H7 (cell line): ENCODE measurements at places on chromosomes 3 and 15. TPM values are rescaled to one million over a fixed set of nuclear protein-coding genes. Genes with fewer than 3 reads are reported as not detected.

GRCh38 chr3:188842639-188843038 is 329.1 kb upstream of the TPRG1 start:
- no peak for DNase-seq

DNA sequence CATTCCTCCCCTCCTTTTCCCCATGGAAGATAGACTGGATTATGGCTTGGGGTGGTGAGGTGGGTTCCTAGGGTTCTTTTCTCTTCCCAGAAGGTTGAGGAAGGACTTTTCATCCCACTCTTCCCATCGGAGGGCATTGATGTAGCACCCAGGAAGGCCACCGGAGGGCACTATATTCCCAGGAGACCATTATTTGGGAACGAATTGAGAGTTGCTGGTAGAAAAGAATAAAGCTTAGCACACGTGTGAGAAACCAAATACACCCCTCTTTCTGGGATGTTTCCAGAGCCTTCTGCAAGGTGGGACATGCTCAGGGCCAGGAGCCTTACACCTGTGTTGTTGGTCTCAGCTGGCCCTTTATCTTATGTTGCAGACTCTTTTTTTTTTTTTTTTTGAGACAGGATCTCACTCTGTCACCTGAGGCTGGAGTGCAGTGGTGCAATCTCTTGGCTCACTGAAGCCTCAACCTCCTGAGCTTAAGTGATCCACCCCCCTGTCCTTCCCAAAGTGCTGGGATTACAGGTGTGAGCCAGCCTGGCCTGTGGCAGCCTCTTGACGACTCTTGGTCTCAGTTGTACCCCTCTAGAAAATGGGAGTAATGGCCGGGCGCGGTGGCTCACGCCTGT is 6.3 kb upstream of the CDC25A start:
- peak; percentile 90 for DNase-seq

GRCh38 chr15:98257290-98257689 is 296.8 kb downstream of the ARRDC4 start:
- no peak for DNase-seq

DNA sequence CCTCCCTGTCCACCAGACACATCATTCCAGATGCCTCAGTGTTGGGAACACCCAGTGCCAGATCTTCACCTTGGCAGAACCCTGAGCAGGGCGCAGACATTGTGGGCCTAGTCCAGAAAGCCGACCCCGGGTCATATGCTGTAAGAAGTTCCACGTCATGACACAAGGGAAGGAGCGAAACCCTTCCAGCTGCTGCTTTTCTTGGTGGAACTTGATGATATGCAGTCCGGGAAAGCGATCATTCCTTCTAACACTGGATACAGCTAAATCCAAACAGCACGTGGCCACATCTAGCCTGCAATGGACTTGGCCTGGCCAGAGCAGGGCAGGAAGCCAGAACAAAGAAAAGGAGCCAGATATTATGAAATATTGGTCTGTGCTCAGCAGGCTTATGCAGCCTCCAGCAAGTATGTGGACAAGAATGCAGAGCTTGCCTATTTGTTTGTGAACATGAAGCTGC is 22.0 kb downstream of the GASK1A start:
- no peak for DNase-seq

- DNase-seq = no peak
Observed at GRCh38 chr3:94525043-94525442, 462.2 kb downstream of the NSUN3 start.

GRCh38 chr15:68933001-68933400 is 2.7 kb downstream of the SPESP1 start:
- no peak for DNase-seq

GRCh38 chr3:12224181-12225147 is 64.4 kb upstream of the PPARG start:
- no peak for DNase-seq

DNA sequence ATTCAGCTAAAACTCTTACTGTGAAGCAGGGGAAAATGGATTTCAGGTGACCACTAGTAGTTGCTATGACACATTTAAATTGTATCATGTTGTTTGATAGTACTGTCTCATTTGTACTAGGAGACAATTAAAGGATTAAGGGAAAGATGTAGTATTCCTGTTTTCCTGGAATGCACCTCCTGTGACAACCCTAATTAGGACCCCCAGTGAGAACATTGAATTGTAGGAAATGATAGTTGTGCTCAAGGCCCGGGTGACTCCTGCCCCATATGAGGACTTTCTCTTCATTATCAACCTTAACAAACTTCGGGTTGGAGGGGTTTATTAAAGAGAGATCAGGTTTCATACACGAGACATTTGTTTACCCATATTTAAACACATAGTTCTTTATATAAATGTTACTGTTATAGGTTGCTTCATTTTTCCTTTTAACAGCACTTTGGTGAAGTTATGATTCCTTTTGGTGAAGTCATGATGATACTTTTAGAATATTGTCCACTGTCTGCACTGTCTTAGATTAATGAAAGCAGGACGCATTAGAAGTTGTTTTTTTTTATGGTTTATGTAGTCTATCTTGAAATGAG is 392.6 kb upstream of the NAALADL2 start:
- DNase-seq = no peak

- no peak for DNase-seq
Observed at GRCh38 chr15:47505712-47506328, 211.5 kb upstream of the SEMA6D start.

DNA sequence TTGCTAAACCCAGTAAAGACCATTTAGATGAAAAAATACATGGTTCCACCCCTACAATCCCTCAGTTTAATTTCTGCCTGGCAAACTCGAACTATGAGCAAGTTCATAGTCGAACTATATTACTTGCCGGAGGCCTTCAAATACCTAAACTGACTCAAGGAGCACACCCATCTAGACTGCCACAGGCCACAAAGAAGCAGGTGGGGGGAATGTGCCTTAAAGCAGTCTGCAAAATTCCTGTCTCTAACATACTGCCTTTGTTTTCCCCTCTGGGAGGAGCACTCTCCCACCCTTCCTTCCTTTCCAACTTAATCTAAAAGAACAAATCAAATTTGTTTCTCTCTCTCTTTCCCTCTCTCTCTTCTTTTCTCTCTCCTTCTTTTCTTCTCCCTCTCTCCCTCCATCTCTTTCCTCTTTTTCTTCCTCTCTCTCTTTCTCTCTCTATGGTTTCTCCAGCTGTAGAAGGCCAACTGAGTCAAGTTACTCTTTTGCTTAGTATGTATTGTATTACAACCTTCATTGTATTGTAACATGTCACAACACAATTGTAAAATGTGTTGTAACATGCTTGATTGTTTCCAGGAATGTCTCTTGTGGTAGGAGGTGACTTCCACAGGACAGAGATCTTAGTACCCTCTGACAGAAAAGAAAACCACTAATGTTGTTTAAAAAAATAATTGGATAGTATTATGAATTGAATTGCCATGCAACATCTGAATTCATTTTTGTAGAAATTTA is 496.3 kb downstream of the ROBO2 start:
- peak; percentile 19 for DNase-seq

GRCh38 chr3:195048059-195048905 is 222.7 kb downstream of the XXYLT1 start:
- DNase-seq = no peak

DNA sequence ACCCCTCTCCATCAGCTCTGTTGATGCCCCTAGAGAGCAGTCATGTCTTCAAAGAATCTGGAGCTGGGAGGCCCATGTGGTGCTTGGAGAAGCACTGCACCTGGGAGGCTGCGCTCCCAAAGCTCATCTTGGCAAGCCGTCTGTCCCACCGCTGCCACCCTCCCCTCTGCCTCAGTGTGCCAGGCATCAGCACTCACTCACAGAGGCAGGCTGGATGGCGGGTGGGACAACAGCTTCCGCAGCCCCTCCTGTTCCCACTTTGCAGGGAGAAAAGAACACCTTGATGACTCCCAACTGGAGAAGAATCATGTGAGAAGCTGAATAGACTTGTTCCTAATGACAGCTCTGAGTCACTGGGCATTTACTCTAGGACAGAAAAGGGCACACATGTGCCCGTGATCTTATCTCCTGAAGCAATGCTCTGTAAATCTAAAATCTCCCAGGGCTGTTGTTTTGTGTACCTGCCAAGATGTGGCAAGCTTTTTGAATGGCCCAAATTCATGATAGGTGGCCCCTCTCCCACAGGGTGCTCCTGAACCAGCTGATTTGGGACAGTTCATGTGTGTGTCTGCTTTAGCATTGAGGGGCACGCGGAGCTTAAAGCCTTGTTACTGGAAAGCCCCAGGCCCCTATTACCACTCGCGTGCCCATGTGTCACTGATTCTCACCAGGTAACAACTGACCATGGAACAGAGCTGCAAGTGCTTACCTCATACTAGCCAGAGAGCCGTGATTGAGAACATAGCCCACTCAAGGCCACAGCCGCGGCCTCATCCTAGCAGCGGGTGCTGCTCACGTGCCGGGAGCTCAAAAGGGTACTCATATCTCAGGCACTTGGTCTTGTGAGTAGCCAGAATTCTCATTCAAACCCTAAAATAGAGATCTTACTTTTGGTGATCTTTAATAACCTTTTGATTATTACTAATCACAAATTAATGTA is 104.4 kb downstream of the DNAJB8 start:
- no peak for DNase-seq

The ZNF80 gene
- total RNA-seq = not detected in 2 replicates

The CTXN2 gene
- total RNA-seq = 0.07 TPM in 1 of 2 replicates, not detected in the other

The PLXNA1 gene
- 41.9 and 42.7 TPM in 2 replicates for total RNA-seq

The TICRR gene
- total RNA-seq = 19.2 and 24.1 TPM in 2 replicates

The PLXND1 gene
- total RNA-seq = 59.0 and 70.4 TPM in 2 replicates
